Effector memory CD4-positive, alpha-beta T cell (primary cell): ENCODE measurements at places on chromosomes 16 and 17.

DNA sequence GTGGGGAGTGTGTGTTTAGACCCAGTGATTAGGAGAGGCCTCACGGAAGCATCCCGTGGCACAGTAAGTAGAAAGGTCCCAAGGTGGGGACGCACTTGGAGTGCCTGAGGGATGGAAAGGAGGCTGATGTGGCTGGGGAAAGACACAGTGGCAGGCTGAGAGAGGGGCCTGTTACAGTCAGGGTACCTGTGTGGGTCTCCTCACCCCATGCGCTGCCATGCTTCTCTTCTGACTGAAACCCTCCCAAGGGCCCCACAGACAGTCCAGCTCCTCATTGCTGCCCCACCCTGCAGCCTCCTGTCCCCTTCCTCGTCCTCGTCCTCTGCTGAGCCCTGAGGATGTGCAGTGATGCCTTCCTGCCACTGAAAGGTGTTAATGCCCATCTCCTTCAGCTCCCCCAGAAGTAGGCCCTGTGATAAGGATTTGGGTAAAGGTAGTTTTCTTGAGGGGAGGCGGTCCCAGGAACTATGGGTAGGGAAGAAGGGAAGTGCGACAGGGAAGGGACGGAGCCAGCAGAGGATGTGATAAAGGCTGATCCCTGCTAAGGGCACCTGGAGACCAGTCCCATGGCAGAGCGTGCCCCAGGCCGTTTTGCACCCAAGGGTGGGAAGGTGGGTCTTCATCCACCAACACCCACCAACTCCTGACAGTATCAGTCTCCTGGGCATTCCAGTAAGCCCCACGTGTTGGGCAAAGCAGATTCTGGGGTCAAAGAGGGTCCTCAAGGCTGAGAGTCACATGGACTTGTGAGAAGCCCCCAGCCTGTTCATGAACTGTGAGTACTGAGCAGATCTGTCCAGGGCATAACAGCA, 237.2 kb downstream of the GSG1L start:
- no peak for DNase-seq

DNA sequence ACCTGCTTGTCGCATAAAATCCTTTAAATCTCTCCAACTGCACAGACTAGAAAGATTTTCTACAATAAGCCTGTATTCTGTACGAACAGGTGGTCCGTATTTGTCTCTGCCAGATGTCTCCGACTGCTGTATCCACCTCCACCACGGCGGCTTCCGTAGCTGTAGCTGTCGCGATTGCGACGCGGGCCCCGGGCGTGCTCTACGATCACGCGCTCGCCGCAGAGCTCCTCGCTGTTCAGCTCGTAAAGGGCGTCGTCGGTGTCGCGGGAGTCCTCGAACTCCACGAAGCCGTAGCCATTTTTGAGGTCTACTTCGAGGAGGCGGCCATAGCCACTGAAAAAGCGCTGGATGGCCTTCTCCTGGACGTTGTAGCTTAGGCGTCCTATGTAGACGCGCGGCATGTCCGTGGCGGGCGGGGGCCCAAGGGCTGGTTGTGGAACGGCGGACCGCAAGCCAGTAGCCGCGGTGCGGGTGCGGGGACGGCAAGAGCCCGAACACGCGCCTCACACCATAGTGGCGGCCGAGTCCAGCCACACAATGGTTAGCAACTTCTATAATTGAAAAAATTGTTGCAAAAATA, 36.1 kb downstream of the ZNF624 start:
- no peak for DNase-seq

GRCh38 chr17:4899341-4900230, at the start of gene C17orf107:
Gene C17orf107 (plus strand): TSS chr17:4899536. CDS start chr17:4899763, 227 bp downstream.
- peak; percentile 90 for DNase-seq

- DNase-seq = no peak
These were observed 49.9 kb upstream of the CDR2 start for GRCh38 chr16:22424161-22424937.
